Aorta (tissue), 5 donors: ENCODE measurements at places on chromosomes 11 and 22. TPM values are rescaled to one million over a fixed set of nuclear protein-coding genes. Genes with fewer than 3 reads are reported as not detected.

- no peaks in the 10 kb centered on the region for H3K4me1 ChIP-seq
- H3K27me3 ChIP-seq = no peaks in the 10 kb centered on the region
- H3K27ac ChIP-seq = no peak overlapping the region
- DNase-seq = peak; percentile 41
- no peak overlapping the region for H3K4me3 ChIP-seq
These were observed 5.6 kb upstream of the LRFN4 start for GRCh38 chr11:66851239-66851596.

GRCh38 chr11:59822989-59823566 lies 12.5 kb upstream of the MRPL16 start:
- H3K27me3 ChIP-seq = no peaks in the 10 kb centered on the region
- H3K4me3 ChIP-seq = no peak overlapping the region
- DNase-seq = no peak
- H3K4me1 ChIP-seq = no peaks in the 10 kb centered on the region
- H3K27ac ChIP-seq = no peak overlapping the region

DNA sequence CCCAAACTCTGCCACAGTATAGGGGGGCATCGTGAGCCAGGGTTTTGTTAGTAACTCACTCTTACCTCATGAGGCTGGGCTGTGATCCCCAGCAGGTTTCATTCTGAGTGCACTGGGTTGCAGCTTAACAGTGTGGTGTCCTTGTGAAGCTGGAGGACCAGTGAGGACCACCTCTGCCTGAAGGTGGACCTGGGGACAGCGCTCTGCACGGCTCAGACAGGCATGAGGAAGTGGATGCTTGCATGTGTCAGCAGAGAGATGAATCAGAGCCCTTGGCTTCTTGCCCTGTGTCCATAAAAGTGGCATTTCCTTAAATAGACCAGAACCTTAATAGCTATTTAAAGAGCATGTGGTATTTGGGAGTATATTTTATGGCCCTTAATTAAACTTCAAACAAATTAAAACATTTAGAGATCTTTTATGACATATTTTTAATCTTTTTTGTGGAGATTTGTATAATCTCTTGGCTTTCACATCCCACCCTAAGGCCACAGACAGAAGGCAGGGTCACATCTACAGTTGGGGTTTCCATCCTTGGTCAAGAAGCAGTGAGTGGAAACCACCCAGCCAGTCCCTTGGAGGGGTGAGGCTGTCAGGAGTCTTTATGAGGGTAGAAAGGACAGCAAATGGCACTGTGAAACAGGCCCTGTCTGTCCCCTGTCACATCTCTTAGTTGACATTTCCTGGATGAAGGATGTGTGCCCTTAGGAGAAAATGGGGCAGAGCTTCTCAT lies 24.8 kb upstream of the ADORA2A start:
- H3K36me3 ChIP-seq = no peaks in the 10 kb centered on the region
- H3K27ac ChIP-seq = peak overlapping the region; percentile 84
- peaks cover 12% of the 10 kb centered on the region for H3K4me1 ChIP-seq

- H3K4me1 ChIP-seq = no peaks in the 10 kb centered on the region
- no peaks in the 10 kb centered on the region for H3K36me3 ChIP-seq
- no peaks in the 10 kb centered on the region for H3K27me3 ChIP-seq
- H3K27ac ChIP-seq = no peak overlapping the region
These were observed 12.9 kb upstream of the ARFGAP3 start for GRCh38 chr22:42869888-42870480.

DNA sequence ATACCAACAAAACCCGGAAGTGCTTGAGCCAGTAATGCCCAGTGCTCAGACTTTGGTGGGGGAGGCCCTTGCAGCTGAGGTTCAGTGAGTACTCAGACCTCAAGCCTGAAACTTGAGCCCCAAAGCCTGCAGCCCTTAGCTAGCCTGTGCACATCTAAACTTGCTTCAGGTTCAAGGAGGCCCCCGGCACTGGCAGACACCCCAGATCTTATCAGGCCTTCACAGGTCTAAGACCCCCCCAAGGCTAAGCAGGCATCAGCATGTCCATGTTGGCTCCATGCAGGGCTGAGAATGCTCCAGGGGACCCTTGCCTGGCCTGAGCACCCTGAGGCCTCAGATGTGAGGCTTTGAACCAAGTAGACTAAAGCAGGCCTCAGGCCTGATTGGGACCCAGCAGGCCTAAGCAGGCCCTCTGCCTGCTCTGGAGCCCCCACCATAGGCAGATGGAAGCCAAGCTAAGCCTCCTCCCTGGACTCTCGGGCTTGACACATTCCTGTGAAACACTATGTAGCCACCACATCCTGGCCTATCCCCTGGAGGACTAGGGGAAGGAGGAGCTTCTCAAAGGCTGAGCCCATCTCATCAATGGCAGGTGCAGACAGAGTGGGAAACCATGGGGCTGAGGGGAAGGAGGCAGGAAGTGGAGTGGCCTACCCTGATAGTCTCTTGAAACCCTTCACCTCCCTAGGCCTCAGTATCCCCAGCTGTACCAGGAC lies 1.2 kb upstream of the CASTOR1 start:
- no peak for DNase-seq
- no peaks in the 10 kb centered on the region for H3K36me3 ChIP-seq
- H3K4me3 ChIP-seq = no peak overlapping the region
- H3K27ac ChIP-seq = peak overlapping the region; percentile 59
- no peaks in the 10 kb centered on the region for H3K4me1 ChIP-seq
- H3K27me3 ChIP-seq = no peaks in the 10 kb centered on the region

DNA sequence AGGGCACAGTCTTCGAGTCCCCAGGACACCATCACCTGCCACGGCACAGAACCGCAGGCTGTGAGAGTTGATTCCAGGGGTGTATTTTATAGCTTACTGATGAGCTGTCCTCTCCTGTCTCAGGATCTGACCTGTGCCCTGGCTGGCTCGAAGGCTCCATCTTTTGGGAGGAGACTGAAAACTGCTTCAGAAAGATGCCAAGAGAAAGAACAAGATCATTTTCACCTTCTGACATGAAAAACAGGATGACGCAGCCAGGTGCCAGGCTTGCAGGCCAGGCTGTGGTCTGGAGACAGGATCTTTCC lies 2.2 kb downstream of the MRGPRD start:
- no peaks in the 10 kb centered on the region for H3K4me1 ChIP-seq
- no peaks in the 10 kb centered on the region for H3K27me3 ChIP-seq
- H3K36me3 ChIP-seq = no peaks in the 10 kb centered on the region
- peak; percentile 36 for DNase-seq

DNA sequence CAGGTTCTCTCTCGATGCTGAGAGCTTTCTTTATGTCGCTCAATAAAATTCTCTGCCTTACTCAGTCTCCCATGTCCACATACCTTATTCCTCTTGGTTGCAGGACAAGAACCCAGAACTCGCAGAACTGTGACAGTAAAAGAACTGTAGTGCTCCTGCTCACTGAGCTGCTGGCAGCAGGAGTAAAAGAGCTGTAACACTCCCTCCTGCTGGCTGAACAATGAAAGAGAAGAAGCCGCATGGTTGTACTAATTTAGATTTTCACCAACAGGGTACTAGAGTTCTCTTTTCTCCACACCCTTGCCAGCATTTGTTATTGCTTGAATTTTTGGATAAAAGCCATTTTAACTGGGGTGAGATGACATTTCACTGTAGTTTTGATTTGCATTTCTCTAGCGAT lies 433.2 kb downstream of the GUCY1A2 start:
- no peaks in the 10 kb centered on the region for H3K4me1 ChIP-seq
- DNase-seq = no peak
- H3K27me3 ChIP-seq = no peaks in the 10 kb centered on the region
- no peak overlapping the region for H3K27ac ChIP-seq

GRCh38 chr11:11186249-11186648 lies 166.8 kb downstream of the CSNK2A3 start:
- no peak overlapping the region for H3K27ac ChIP-seq
- DNase-seq = no peak
- H3K27me3 ChIP-seq = no peaks in the 10 kb centered on the region
- H3K4me3 ChIP-seq = no peak overlapping the region
- H3K36me3 ChIP-seq = no peaks in the 10 kb centered on the region
- H3K4me1 ChIP-seq = no peaks in the 10 kb centered on the region

DNA sequence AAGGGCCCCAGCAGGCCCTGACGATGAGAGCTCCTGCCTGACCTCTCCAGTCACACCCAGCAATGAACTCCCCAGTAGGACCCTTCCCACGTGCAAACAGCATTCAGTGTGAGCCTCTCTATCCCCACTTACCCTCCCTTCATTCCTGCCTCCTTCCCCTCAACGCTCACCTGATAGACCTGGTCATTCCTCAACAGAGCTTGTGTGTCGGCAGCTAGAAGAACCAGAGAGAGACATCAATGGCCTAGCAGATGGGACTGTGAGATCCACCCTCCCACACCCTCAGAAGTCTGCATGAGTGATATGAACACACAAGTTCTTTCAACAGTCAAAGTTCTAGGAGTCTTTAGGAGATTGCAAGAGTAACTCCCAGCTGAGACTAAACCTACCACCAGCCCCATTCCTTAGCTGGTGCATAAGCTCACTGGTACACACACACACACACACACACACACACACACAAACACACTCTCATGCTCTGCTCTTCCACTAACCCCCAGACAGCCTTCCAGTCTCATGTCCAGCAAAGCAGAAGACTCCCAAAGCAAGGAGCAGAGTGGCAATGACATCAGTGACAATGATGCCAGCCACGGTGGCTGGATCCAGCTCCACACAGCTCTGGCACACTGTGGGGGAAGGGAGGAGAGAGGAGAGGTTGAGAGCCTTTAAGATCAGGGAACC lies 3.1 kb downstream of the CD3D start:
- no peak overlapping the region for H3K27ac ChIP-seq
- no peak for DNase-seq
- no peak overlapping the region for H3K4me3 ChIP-seq
- H3K36me3 ChIP-seq = no peaks in the 10 kb centered on the region

DNA sequence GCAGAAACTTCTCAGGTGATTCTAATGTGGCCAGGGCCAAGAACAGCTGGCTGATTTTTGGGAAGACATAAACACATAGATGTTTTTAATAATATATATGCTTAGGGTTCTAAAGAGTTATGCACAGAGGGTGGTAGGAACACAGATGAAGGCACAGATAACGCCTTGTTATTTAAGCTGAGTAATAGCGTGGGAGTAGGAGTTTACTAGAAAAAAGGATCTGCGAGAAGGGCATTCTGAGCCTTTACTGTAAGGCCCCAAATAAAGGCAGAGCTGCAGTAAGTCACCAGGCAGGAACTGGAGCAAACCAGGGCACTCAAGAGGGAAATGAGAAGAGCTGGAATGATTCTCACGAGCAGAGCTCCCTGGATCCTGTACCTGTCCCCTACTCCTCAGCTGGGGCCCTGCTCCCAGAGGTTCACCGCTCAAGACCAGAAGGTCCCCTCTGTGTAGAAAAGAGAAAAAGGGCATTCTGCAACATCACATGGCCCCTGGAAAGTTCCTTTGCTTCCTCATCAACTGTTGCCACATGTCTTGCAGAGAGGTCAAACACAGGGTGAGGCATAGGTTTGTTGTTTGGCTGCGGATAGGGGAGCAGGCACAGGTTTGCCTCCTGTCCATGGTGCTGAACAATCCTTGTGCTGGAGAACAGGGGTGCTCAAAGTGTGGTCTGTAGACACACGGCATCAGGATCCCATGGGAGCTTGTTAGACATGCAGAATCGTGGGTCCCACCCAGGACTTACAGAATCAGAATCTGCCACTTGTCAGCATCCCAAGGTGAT lies 125.7 kb downstream of the TENM4 start:
- H3K36me3 ChIP-seq = no peaks in the 10 kb centered on the region
- no peak for DNase-seq
- H3K4me3 ChIP-seq = no peak overlapping the region
- H3K27me3 ChIP-seq = no peaks in the 10 kb centered on the region
- no peaks in the 10 kb centered on the region for H3K4me1 ChIP-seq

DNA sequence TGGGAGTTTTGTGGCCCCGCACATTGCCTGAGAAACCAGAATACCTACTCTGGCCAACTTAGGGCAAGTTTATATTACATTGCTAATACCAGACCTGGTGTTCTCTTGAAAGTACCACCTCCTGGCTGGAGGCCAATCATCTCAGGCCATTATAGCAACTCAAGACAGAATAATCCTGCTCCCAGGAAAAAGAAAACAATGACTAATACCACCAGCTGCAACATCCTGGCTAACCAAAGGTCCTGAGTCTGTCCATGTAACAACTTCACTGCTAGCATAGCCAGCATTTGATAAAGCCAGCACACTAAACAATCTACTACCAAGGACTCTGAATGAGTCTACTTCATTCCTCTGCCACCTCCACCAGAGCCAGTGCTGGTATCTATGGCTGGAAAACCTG lies 1298.7 kb upstream of the CNTN5 start:
- H3K36me3 ChIP-seq = no peaks in the 10 kb centered on the region
- H3K4me3 ChIP-seq = no peak overlapping the region

DNA sequence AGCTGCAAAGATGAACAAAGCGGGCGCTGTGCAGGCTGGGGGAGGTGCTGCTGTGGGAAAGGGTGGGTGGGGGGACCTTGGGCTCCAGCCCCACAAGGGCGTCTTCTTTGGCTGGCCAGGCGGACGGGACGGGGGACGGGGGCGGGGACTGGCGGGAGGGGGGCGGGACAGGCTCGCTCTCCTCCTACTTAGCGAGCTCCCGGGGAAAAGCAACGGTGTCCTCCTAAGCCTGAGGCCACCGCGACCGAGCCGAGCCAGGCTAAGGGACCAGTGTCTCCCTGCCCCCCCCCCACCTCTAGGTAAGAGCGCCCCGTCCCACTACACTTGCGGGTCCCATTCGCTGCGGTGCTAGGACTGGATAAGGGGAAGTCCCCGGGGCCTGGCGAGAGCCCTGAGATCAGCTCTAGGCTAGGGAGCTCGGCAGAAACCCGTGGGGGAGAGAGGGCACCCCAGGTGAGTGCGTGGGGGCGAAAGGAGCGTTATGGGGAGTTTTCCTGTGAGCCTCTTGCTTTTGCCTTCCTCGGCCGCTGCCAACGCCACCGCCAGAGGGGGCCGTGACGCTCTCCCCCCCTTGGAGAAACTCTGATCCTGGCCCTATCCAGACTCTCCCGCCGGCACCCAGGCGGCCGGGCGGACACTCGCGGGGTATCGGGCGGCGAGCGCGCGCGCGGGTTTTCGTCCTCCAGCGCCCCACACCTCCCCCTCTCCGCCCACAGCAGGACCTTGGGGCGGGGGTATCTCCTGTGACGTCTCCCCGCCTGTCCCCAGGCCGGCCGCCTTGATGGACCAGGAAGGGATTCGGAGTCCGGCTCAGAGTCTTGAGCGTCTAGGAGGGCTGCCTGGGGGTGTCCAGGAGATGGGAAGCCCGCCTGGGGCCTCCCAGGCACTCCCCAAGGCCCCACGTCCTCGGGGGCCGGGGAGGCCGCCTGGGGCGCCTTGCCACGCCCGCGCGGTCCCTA lies at the start of gene PHLDB1:
Gene PHLDB1 (plus strand): TSS at position 215 of the 959 bp plus-strand sequence. CDS start 6,222 bp downstream, outside the sequence.
- peaks cover 2% of the 10 kb centered on the region for H3K4me1 ChIP-seq
- H3K27ac ChIP-seq = peak within 1 kb of the TSS; percentile 92
- peak; percentile 75 for DNase-seq
- peak within 1 kb of the TSS; percentile 73 for H3K4me3 ChIP-seq

- H3K27ac ChIP-seq = no peak overlapping the region
- H3K4me3 ChIP-seq = no peak overlapping the region
- no peaks in the 10 kb centered on the region for H3K36me3 ChIP-seq
- peak; percentile 90 for DNase-seq
- H3K27me3 ChIP-seq = no peaks in the 10 kb centered on the region
These were observed 33.0 kb downstream of the YWHAH start for GRCh38 chr22:31977141-31977841.

Gene GRM5
- total RNA-seq = 4.3 TPM

Gene C1QTNF6
- total RNA-seq = 7.0 TPM

Gene CCDC134
- total RNA-seq = 7.3 TPM

Gene PRR33
- not detected for total RNA-seq

Gene GLB1L2
- 1.5 TPM for total RNA-seq
